ENCODE measurements at places on chromosomes 2 and 18. TPM values are rescaled to one million over a fixed set of nuclear protein-coding genes. Genes with fewer than 3 reads are reported as not detected.

DNA sequence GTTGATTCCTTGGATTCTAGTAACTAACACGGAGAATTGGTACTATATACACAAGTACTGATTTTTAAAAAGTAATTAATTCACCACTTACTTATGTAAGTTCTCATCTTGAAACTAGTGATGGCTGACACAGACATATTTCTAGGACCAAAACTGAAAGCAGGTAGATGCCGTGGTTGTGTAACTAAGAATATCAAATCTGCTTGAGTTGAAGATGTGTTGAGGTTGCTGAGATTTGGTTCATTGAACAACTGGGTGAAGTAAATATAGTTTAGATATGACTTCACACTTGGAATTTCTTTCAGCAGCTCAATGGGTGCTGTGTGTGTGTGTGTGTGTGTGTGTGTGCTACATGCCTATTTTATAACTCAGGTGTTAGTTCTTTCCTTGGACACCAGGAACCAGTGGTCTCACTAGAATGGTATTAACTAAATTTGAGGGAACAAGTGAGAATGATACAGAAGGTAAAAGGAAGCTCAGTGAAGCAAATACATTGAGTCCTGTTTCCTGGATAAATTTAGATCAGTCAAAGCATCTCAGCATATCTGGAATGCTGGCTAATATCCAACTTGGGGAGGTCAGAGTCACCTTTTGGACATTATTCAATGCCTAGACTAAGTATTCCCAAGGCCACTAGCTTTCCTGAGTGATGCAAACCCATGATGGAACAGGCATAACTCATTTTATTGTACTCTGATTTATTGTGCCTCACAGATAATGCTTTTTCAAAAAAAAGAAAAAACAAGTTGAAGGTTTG lies 110.7 kb upstream of the ZEB2 start:
- no peaks in the 10 kb centered on the region for H3K27me3 ChIP-seq
- DNase-seq = no peak
- no peak overlapping the region for H3K27ac ChIP-seq

- peak; percentile 22 for DNase-seq
- H3K36me3 ChIP-seq = no peaks in the 10 kb centered on the region
- peak overlapping the region; percentile 68 for H3K4me3 ChIP-seq
Observed at GRCh38 chr2:65437392-65438135, 5.2 kb upstream of the SPRED2 start.

GRCh38 chr2:83747141-83747540 lies 711.9 kb downstream of the SUCLG1 start:
- no peaks in the 10 kb centered on the region for H3K27me3 ChIP-seq
- no peak overlapping the region for H3K27ac ChIP-seq
- no peaks in the 10 kb centered on the region for H3K4me1 ChIP-seq

TUBA3E gene
- polyA plus RNA-seq = 0.15 TPM

DNA sequence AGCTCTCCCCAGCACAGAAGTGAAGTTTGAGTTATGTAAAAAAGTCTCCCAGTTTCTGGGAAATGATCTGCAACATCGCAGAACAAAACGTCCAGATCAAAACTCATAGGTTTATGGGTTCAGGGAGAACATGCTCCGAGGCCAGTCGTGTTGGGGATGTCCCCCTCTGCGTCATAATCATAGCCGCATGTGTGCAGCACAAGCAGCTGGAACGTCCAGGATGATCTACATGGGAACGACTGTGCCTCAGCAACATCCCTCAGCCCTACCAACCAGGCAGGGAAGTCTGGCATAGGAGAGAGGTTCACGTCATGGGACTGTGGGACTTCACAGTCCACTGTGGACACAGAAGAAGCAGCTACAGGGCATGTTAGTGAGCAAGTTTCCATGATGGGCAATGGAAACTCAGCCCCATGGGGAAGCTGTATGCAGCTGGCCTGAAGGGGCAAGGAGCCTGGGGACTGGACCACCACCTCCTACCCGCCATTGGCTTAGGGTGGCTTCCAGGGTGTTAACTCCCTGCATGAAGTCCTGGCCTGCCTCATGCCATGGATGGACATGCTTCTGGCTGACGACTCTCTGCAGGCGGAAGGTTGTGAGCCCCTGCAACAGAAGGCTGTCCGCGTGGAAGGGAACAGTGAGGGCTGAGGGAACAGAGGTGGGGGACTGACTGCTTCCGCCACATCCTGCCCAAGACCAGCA lies 96.9 kb downstream of the COPS8 start:
- no peaks in the 10 kb centered on the region for H3K27me3 ChIP-seq
- peaks cover 2% of the 10 kb centered on the region for H3K4me1 ChIP-seq
- DNase-seq = no peak
- H3K36me3 ChIP-seq = no peaks in the 10 kb centered on the region
- no peak overlapping the region for H3K4me3 ChIP-seq
- H3K27ac ChIP-seq = peak overlapping the region; percentile 4

SULT1C3 gene
- polyA plus RNA-seq = not detected

GRCh38 chr2:105853354-105854088 lies 108.8 kb downstream of the NCK2 start:
- no peak overlapping the region for H3K27ac ChIP-seq
- DNase-seq = no peak
- no peaks in the 10 kb centered on the region for H3K4me1 ChIP-seq
- H3K27me3 ChIP-seq = no peaks in the 10 kb centered on the region

XDH gene
- polyA plus RNA-seq = not detected

- no peaks in the 10 kb centered on the region for H3K36me3 ChIP-seq
- DNase-seq = no peak
- H3K4me3 ChIP-seq = no peak overlapping the region
- no peak overlapping the region for H3K27ac ChIP-seq
- no peaks in the 10 kb centered on the region for H3K4me1 ChIP-seq
Observed at GRCh38 chr2:229669841-229670240, 44.5 kb downstream of the DNER start.

- H3K27me3 ChIP-seq = no peaks in the 10 kb centered on the region
- DNase-seq = no peak
- H3K4me1 ChIP-seq = peaks cover 2% of the 10 kb centered on the region
- H3K27ac ChIP-seq = no peak overlapping the region
Observed at GRCh38 chr2:84940088-84940470, 30.9 kb upstream of the KCMF1 start.

DNA sequence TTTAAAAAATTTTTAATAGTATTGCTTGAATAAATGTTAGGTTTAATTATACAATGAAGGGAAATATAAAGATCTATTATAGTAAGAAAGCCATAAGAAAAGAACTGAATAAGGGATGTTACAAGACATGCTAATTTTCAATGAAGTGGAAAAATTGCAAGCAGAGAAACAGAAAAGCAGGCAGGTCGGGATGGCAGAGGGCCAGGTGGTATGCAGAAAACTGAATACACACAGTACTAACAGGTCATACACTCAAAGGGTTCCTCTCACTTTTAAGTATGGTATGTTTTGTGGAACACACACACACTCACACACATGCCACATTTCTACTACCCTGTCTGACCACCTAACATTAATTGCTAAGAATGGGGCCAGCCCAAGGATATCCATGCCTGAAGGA lies 76.7 kb upstream of the DTNA start:
- no peak for DNase-seq
- H3K4me3 ChIP-seq = no peak overlapping the region
- H3K27ac ChIP-seq = no peak overlapping the region
- no peaks in the 10 kb centered on the region for H3K27me3 ChIP-seq
- H3K36me3 ChIP-seq = no peaks in the 10 kb centered on the region
- no peaks in the 10 kb centered on the region for H3K4me1 ChIP-seq

GRCh38 chr2:108360776-108361468 lies 16.8 kb upstream of the SULT1C4 start:
- H3K36me3 ChIP-seq = no peaks in the 10 kb centered on the region
- H3K4me3 ChIP-seq = no peak overlapping the region
- no peaks in the 10 kb centered on the region for H3K4me1 ChIP-seq
- no peak for DNase-seq

- no peak overlapping the region for H3K27ac ChIP-seq
- no peaks in the 10 kb centered on the region for H3K36me3 ChIP-seq
- no peak for DNase-seq
- no peaks in the 10 kb centered on the region for H3K27me3 ChIP-seq
- H3K4me3 ChIP-seq = no peak overlapping the region
Observed at GRCh38 chr2:10834068-10834655, 21.6 kb upstream of the PDIA6 start.

ITGA4 gene
- 4.9 TPM for polyA plus RNA-seq

SNED1 gene
- polyA plus RNA-seq = 16.7 TPM

MGAT5 gene
- 61.2 TPM for polyA plus RNA-seq

GRCh38 chr2:152186262-152186661 lies 10.7 kb upstream of the STAM2 start:
- H3K4me3 ChIP-seq = no peak overlapping the region
- H3K27ac ChIP-seq = no peak overlapping the region
- H3K36me3 ChIP-seq = no peaks in the 10 kb centered on the region
- DNase-seq = no peak
- no peaks in the 10 kb centered on the region for H3K4me1 ChIP-seq

All from ovary (tissue), 10 donors.